ENCODE measurements at places on chromosomes 5 and 9.

DNA sequence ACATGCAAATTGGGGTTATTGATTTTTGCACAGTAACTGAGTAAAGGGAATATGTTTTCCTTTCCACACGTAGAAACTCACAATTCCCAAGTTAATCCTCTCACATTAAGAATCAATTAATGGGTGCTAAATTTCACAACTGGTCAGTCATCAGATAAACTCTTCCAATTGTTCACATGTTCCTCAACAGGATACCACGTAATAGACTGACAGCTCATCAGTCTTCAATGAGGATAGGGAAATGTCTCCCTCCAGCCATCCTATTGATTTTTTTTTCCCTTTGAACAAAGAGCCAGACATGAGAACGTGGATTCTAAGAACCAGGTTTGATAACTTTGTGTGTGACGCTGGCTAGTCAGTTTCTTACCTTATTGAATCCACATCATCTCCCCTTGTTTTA is 768 bp upstream of the CER1 start:
- DNase-seq: no peak

DNA sequence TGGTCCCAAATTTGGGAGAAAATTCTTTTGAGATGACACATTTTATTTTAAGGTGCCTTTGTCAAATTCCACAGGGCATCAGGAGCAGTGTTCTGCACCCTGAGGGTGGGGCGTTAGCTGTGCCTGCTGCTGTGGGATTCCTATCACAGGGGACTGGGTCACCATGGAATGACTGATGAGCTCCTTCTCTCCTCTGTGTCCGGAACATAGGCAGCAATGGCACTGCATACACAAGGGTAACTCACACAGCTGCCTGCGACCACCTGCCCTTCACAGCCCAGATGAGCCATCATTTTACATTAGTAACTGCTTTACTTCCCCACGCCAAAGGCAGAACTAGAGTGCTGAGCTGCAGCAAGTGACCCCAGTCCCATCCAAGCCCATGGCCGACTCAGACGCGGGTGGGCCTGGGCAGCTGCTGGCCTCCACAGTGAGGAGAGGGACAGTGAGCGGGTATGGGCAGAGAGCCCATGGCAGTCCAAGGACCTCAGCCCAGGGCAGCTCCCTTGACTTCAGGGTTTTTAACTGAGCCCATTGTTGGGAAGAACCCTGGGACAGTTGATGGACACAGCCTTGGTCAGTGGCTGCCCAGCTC is 93.7 kb downstream of the GADD45G start:
- DNase-seq: no peak

DNA sequence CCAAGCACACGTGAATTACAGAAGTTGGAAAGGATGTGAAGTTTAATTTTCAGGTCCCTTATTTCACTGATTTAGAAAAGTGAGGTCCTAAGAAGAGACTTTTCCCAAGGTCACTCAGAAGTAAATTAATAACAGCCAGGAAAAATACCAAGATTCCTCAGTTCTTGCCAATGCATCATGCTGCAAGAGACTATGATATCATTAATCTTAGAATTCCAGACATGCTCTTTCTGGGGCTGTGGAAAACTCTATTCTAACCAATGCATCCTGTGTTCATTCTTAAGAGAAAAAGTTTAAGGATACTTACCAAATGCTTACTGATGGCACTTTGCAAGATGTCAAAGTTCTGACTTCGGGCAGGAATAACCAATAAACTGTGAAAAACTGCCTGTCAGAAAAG is 42.8 kb downstream of the TEX10 start:
- DNase-seq: no peak

DNA sequence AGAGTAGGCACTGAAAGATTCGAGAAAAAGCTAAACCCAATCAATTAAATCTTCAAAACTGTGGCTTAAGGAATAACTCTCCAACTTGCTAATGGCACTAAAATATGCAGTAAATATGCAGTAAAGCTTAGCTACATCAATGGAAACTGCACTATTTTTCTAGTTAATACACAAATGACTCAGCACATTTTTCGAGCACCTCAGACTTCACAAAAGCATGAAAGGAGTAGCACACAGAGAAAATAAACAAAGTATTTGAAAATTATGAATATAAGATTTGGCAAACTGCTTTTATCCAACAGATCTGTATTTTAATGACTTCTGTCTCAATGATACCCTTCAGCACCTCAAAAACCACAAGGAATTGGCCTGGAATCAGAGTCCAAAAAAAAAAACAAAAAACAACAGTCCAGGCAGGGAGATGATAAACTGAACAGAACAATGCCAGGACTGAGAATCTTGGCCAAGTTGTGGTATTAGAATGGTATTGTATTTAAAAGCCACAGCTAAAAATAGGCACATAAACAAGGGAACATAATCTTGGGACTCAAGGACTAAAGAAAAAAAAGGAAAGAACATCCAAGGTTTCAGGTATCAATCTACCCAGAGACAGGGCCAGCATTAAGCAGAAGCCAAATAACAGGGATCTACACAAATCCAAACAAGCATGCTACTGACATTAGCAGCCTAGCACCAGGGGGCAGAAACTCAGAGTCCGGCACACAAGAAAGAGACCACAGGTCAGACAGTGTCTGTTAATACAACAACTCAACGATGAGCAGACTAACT is 21.4 kb downstream of the TMEM245 start:
- DNase-seq: no peak

GRCh38 chr9:130112538-130113151 is 58.9 kb downstream of the GPR107 start:
- no peak for DNase-seq

DNA sequence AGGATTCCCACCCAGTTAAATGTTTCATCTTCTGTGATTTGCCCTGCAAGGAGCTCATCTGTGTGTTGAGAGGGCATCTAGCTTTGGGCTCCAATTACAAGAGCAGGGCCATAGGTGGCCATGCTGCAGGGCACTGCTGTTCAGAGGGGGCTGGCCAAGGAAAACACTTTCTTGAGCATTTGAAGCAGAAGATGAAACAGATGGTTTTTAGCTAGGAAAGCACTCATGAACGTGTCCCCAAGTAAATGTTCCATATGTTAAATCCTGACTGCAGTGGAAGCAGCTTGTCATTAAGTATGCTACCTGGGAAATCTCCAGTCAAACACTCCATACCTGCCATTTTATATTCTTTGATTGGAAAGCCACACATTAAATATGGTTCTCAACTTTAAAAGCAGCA is 176.6 kb downstream of the FBXL7 start:
- no peak for DNase-seq

DNA sequence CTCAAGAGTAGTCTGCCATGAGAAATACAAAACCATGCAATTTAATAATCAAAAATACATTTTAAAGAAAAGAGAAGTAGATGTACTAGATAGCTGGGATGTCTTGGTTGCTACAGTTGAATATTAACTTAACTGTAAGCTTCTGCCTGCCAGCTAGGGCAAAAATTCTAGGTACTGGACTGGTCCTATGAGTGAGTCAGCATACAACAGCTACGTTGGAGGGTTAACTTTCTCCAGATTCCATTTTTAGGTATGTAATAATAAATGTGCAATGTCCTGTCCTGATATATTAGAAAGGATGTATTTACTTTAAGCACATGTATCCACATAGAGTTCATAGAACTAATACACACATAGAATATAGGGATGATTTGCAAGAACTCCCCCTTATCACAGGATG is 230.1 kb downstream of the CAAP1 start:
- DNase-seq: no peak

GRCh38 chr5:10102706-10103497 is 146.8 kb downstream of the ATPSCKMT start:
- DNase-seq: no peak

DNA sequence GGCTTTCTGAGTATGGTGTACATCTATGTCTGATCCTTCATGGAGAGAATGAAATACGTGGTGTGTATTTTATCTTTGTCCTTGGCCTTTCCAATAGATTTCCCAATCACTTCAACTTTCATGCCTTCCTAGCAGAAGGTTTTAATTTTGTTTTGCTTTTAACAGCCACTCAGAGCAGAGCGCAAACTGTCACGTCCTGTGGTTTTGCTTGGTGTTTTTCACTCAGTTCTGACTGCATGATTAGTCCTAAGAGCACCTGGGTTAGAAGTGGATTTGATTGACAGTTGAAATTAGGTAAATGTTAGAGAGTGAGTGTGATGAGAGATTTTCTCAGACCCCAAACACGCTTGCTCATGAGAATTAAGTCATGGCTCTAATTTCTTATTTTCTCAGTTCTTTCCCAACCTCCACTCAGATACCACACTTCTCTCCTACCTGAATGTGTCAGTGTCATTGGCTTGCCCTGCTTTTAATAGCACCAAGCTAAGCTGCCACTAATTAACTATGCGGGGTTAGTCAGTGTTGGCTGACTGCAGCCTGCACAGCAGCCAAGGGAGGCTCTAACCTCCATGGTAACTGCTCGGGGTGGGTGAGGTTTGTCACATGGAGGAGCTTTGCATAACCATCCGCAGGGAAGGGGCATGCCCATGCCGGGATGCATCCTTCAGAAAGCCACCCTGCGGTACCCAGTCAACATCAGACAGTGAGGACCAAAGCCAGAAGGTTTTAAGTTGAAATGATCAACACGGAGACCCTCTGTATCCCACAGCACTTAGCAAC is 173.4 kb downstream of the NR3C1 start:
- no peak for DNase-seq

- DNase-seq: no peak
Measured at GRCh38 chr5:146467760-146468159, 20.6 kb downstream of the TCERG1 start.

All from stimulated activated CD4-positive, alpha-beta T cell treated with anti-CD3 and anti-CD28 coated beads, Interleukin-12 subunit alpha, Interleukin-12 subunit beta, amount 100 ng/mL, for 24 hours (primary cell).